Left lobe of liver (tissue), 2 donors: ENCODE measurements at places on chromosomes 4 and X. TPM values are rescaled to one million over a fixed set of nuclear protein-coding genes. Genes with fewer than 3 reads are reported as not detected.

Gene HERC5
- total RNA-seq = 1.4 TPM

Gene TKTL1
- not detected for total RNA-seq

Gene FMR1NB
- not detected for total RNA-seq

Gene SHROOM2
- total RNA-seq = 4.7 TPM

Gene BEX1
- total RNA-seq = 0.43 TPM

Gene TAF1
- 13.2 TPM for total RNA-seq

Gene CYLC1
- total RNA-seq = not detected

Gene MANBA
- total RNA-seq = 10.6 TPM

Gene DMRTC1
- total RNA-seq = not detected

Gene FABP2
- total RNA-seq = not detected
